Inflammatory macrophage (primary cell): ENCODE measurements at places on chromosomes 2 and 18.

DNA sequence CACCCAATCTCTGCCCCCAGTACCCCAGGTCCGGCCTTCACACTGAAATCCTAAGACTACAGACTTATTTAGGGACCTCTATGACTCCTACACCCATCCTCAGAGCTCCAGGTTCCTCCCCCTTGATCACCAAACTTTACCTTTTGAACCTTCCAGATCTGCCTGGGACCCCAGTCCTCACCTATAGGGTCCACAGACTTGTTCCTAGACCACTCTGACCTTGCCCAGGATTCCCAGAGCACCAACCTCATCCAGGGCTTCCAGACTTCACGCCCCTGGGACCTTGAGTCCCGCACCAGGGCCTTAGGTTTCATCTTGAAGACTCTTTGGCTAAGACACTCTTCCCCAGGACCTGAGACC, 462 bp downstream of the CHCHD5 start:
- DNase-seq = no peak

- DNase-seq = no peak
Observed at GRCh38 chr18:38459131-38459994, 893.8 kb upstream of the CELF4 start.

GRCh38 chr18:59196161-59196725, 23.7 kb upstream of the GRP start:
- DNase-seq = no peak

GRCh38 chr2:233021771-233022170, 8.7 kb upstream of the NGEF start:
- no peak for DNase-seq

DNA sequence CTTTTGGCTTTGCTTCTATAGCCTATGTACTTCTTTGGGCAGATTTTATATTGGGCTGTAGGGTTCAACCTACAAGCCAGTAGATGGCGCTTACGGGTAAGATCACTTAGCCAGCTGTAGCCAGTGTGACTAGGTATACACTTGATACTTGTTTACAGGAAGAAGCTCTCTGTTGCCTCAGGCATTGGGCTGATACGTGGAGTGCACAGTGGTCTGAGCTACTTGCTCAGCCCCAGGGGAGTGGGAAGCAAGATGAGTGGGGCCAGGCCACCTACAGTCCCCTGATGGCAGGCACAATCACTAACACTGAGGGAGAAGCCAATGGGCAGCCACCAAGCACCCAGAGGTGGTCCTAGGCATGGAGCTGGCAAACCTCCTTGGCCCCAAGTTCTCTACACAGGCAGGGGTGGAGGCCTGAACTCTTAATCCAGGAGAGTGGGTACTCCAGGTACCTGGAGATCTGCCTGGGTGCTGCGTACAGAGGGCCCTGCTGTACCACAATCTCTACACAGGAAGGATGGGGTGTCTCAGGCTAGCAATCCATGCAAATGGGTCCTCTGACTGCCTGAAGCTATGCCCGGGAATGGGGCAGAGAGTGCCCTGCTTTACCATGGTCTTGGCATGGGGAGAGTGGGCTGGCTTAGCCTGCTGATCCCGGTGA, 122.2 kb downstream of the NCOA1 start:
- DNase-seq = peak; percentile 56

GRCh38 chr2:52311862-52312261, 1279.9 kb upstream of the NRXN1 start:
- DNase-seq = no peak

GRCh38 chr2:202069170-202070067, 3.6 kb upstream of the KIAA2012 start:
- peak; percentile 8 for DNase-seq

- DNase-seq = no peak
Observed at GRCh38 chr18:80004600-80005342, 16.4 kb upstream of the TXNL4A start.

GRCh38 chr2:206971805-206972204, 32.5 kb downstream of the CPO start:
- DNase-seq = peak; percentile 52

DNA sequence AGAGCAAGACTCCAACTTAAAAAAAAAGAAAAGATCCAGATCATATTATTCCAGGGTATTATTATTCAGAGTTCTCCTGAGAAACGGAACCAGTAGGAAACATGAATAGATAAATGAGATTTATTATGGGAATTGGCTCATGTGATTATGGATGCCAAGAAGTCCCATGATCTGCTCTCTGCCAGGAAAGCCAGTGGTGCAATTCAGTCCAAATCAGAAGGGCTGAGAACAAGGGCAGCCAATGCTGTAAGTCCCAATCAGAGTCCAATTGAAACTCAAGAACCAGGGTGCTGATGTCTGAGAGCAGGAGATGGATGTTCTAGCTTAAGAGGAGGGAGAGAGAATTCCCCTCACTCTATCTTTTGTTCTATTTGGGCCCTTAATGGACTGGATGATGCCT, 7.8 kb downstream of the SCYGR2 start:
- DNase-seq = no peak

GRCh38 chr2:240868286-240869108, at the start of gene AGXT:
AGXT (plus strand) TSS chr2:240868824; CDS start chr2:240868866, 42 bp downstream.
- DNase-seq = no peak

GRCh38 chr2:12027136-12027535, 280.7 kb downstream of the LPIN1 start:
- no peak for DNase-seq

DNA sequence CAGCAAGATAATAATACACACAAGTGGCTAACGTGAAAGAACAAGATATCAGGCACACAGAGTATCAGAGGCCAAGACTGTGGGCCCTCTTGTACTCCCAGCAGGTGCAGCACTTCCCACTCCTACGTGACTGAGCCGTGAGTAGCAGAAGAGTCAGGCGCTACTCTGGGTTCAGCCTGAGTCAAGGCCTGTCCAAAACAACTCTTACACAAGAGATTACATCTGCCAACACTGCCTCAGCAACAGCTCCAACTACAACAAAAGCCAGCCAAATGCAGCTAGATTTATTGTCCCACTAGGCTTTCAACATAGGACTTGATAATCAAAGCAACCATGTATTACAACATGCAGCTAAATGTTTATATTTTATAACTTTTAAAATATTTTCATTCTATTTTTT, 56.2 kb downstream of the ITSN2 start:
- no peak for DNase-seq

DNA sequence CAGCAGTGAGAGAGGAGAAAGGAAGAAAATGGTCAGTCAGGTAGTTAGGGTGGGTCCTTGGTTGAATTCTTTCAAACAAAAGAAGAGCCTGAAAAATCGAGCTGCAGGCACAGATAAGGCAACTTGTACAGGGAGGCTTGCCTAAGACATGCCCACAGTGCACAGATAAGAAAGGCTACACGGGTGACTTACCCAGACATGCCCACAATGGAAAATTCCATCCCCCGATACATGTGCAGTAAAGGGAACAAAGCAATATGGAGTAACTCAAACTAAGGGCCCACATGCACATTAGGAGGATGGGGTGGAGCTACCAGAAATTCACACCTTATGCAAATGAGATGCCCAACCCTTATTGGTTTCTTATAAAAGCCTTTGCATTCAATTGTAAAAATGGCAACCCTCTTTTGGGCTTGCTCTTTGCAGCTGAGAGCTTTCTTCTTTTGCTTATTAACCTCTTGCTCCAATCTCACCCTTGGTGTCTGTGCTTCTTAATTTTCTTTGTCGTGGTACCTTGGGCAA, 110.3 kb upstream of the RMP24 start:
- DNase-seq = no peak

DNA sequence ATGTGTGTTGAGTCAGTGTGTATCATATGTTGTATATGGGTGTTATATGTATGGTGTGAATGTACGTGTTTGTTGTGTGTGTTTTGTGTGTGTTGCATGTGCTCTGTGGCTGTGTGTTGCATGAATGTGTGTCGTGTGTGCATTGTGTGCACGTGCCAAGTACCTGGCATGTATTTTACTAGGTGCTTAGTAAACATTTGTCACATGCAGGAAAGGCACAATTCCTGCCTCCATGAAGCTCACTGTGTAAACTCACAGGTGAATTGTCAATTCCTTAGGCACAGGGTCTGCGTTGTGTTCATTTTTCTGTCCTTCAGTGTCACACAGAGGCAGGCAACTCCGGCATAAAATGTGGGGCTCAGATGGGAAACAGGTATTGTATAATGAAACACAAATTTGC, 22.3 kb upstream of the IL1R1 start:
- no peak for DNase-seq

DNA sequence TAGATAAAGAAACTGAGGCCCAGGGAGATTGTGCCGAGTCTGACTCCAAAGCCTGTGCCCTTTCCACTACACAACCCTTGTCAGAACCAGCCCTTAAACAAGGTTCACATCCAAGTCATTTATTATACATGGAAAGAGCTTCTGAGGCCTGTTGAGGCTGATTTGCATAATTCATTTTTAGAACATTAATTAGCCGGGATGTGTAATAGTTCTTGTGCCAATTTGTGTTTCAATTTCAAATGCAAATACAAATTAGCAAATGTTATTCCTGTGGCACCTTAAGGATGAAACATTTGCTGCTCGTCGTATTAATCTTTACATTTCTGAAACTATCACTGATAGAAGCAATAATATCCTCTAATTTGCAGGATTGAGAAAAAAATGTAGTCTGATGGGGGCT, 174.9 kb downstream of the MYCN start:
- DNase-seq = no peak

- no peak for DNase-seq
Observed at GRCh38 chr2:213980883-213981282, 430.0 kb upstream of the VWC2L start.

GRCh38 chr2:128409326-128410034, 90.8 kb upstream of the HS6ST1 start:
- no peak for DNase-seq

GRCh38 chr2:72847534-72848315, 21.9 kb upstream of the EXOC6B start:
- DNase-seq = no peak

DNA sequence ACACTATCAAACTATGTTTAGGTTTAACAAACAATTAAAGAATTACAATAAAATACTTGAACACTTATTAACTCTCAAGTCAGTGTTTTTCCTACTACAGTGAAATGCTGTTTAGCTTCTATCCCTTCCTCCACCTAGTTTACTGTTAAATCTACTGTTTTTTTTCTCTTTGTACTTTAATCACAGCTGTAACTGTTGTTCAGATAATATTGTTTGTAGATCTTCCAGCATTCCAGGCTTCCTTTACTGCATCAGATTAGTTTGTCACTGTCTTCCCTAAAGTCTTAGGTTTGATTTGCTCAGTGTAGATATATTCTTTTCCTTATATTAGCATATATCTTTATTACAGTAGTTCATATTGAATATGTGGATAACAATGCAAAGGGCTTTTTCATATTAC, 22.5 kb downstream of the BIRC6 start:
- DNase-seq = no peak

GRCh38 chr2:20181761-20182160, 43.2 kb downstream of the SDC1 start:
- DNase-seq = no peak

DNA sequence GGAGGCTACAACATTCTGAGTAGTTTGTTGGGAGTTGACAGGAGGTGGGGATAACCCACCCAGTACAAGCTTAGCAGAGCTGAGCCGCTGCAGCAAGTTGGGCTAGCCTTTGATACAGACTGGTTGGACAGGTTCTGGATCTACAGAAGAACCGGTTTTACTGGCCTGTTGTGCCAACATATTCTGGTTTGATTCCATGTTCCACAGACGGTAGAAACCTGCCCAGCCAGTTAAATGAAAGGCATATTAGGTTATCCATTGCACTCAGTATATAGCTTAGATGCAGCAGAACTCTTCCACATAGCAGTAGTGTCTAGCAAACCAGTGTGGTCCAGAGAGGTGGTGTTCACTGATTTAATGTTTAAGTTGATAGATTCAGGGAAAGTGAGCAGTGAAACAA, 19.3 kb upstream of the RBBP8 start:
- DNase-seq = no peak

DNA sequence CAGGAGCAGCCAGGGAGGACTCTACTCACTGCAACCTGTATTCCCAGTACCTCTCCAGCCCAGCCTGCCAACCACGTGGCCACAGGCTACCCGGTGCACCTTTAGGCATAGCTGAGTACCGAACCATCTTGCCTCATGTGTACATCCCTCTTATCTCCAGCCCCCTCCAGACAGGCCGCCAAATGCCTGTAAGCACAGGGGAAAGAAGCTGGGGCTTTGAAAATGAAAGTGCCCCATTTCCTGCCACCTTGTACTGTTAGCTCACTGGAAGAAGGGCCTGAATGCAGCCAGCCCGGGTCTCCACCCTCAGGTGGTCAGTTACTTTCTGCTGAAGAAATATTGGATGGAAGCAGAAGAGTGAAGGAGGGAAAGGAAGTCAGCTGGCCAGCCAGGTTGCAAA, 27.2 kb upstream of the RFX8 start:
- DNase-seq = no peak

DNA sequence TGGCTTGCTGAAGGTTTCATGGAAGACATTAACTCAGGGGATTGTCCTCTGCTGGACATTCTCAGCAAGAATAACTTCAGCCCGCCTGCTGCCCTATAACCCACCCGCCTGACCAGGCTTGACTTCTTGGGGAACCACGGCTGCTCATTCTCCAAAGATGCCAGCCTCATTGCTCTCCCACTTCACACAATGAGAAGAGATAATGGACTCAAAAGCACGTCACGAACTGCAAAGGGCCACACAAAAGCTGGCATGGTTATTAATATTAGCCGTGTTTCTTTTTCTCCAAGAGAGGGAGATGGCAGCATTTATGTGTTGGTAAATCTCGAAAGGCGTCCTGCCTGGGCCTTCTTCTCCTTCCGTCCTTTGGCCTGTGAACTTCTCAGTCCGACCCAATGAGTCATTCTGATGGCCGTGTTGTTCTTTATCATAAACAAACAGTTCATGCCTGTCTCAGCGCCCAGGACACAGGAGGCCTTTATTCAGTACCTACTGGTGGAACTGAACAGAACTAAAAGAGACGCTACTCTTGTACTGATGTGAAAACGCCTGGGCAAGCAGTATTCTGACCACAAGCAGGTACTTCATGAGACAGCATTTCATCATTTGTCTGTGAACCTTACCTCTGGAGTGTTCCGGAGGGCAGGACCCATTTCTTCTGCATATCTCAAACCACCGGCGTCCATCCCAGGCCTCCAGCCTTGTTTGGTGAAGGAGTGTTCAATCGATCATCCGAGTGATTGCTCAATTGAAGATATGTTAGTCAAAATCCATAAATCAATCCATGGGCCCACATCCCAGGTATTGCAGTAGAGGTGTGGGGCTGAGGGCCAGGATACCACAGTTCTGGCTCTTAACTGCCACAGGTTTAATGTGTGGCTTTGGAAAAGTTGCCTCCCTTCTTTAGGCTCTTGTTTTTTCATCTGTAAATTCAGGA, 25.1 kb upstream of the KLHL29 start:
- no peak for DNase-seq

DNA sequence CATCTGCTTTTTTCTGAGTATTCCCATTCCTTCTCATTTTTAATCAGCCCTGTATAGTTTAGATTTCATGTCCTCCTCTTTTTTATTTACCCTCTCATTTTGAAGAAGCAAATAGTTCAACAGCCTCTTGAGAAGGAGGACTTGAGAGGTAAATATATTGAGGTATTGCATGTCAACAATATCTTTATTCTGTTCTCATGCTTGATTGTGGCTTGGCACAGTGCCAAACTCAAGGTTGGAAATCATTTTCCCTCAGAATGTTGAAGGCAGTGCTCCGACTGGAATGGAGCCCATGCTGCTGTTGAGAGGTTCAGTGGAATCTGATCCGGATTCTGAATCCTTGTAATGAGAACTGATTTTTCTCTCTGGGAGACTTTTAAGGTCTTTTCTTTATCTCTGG, 31.0 kb upstream of the GALNT3 start:
- DNase-seq = no peak
